ENCODE measurements at places on chromosomes 6 and 20.

- ATAC-seq: no peak
Observed at GRCh38 chr6:161284653-161285052, 10.8 kb upstream of the AGPAT4 start.

GRCh38 chr6:93779086-93779841 lies 359.9 kb upstream of the EPHA7 start:
- ATAC-seq: peak; percentile 90

DNA sequence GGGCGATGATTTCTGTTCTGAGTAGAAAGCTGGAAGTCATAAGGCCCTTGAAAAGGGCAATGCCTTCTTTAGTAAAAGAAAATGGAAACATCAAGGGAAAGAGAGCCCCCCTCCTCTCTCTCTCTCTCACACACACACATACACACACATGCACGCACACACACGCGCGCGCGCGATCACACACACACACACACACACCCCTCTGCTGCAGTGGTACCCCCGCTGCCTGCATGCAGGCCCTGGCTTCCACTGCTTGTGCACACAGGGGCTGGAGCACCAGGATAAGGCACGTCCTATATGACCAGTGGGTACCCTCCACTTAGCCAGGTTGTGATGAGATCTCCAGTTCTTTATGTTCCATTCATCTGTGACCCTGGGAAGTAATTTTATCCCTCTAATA lies 300.9 kb downstream of the SLC35F1 start:
- ATAC-seq: no peak

- ATAC-seq: no peak
Observed at GRCh38 chr6:137811916-137812553, 55.0 kb upstream of the TNFAIP3 start.

DNA sequence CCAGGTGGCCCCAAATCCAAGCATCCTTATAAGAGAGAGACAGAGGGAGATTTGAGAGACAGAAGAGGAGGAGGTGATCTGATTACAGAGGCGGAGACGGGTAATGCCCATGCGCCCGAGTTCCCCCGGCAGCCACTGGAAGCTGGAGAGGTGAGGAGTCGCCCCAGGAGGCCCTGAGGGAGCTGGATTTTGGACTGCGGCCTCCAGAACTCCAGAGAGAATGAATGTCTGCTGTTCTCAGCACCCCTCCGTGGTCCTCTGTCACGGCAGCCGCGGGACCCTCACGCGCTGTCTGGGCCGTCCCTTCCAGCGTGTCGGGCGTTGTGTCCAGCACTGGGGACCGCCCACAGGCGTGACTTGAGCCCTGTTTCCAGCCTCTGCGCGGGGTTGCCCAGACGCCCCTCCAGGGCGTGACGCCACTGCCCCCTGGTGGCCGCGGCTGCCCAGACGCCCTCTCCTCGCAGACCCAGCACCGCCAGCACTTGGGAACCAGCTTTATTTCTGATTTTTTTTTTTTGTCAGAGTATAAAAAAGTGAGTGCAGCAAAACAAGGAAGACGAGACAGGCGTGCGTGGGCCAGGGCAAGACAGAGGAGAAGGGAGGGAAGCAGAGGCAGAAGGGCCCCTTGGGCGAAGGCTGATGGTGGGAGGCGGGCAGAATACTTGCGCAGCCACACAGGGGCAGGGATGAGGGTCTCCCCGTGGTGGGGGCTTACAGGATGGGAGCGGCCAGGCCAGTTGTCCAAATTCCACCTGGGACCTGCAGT lies 4.1 kb upstream of the ZNF512B start:
- peak; percentile 89 for ATAC-seq
